ENCODE measurements at places on chromosomes 7 and 10.

DNA sequence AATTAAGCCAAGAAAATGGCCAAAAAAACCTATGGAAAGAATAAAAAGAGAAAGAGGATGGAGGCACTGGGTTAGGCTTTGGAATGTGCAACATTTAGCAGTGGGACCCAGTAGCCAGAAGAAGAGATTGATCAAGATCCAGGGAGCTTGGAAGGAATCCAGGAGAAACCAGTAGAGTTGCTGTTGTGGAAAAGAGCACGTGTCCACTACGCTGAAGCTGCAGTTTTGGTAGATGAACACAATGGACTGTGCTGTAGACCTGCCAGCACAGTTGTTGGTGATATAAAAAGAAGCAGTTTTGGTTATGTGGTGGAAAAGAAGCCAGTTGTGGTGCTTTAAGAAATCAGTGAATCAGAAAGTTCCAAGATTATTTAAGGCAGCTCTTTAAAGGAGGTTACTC lies 802.2 kb upstream of the POM121L12 start:
- DNase-seq, result no peak

GRCh38 chr7:82678716-82679115 lies 235.1 kb upstream of the CACNA2D1 start:
- DNase-seq, result no peak

DNA sequence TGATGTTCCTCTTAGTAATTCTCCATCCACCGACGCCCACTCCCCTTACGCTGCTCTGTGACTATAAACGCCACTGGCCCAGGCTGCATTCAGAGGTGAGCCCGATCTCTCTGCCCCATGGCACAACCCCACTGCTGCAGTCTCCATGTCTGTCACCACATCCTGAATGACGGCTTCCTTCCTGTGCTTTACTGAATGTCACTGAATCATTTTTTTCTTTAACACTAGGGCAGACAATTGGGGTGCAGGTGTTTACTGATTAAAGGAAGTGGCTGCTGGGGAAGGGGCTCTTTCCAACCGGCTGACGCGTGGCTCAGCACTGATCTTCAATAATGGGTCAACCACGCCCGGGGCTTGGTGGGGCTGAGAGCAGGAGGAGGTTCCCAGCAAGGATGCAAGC lies 208.3 kb downstream of the USP6NL start:
- DNase-seq, result no peak

DNA sequence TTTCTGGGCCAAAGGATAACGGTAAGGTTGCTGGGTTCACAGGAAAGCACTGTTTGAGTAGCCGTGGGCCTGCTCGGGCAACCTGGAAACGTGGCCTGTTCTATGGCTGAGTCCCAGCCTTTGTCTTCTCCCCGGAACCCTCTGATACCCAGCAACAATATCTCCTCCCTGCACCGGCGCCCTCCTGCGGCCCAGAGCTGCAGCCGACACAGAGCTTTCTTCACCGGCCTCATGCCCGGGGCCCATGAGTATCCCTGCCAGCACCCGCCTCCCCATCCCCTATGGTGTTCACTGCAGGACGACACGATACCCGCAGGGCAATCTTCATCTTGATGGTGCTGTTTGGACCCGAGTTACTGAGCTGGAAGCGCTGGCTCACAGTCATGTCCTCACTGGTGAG lies 38.6 kb upstream of the NCAPG2 start:
- DNase-seq, result no peak

- no peak for DNase-seq
Observed at GRCh38 chr10:89904755-89905154, 203.4 kb downstream of the KIF20B start.

DNA sequence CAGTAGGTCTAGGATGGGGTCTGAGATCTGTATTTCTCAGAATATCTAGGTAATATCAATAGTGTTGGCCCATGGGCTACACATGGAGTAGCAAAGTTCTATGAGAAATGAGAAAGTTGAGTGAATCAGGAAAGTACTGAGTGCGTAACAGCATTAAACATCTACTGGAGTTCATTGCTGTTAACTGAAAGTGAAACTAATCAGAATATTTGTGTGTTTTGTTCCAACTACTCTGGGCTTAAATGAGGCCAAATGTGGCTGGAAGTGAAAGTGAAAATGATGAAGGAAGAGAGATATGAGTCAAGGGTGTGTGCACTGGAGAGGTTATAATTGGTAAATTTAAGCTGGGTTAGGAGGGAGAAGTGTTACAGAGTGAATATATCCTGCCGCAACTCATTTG lies 46.5 kb downstream of the TMEM106B start:
- no peak for DNase-seq

GRCh38 chr10:60732198-60732806 lies 46.0 kb upstream of the CDK1 start:
- no peak for DNase-seq

- no peak for DNase-seq
Observed at GRCh38 chr10:43649185-43649523, 473 bp upstream of the ZNF32 start.

GRCh38 chr10:112952282-112953173 lies 2.5 kb downstream of the TCF7L2 start:
- DNase-seq, result no peak

GRCh38 chr7:24313777-24314176 lies 29.8 kb downstream of the NPY start:
- DNase-seq, result no peak

DNA sequence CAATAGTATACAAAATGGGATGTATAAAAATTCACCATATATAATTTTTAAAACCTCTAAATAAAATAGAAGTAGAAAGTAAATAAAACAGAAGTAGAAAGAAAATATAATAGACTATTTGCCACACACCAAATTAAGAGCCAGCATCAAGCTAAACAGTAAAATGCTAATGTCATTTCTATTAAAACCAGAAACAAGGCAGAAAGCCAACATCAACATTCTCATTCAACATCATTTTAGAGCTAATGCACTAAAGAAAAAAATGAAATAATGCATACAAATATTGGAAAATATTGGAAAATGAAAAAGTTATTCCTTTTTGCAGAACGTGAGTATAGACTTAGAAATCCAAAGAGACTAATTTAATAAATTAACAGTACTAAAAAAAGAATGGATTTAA lies 23.4 kb upstream of the RELN start:
- DNase-seq, result no peak

GRCh38 chr10:124415210-124415609 lies 3.5 kb downstream of the OAT start:
- no peak for DNase-seq

DNA sequence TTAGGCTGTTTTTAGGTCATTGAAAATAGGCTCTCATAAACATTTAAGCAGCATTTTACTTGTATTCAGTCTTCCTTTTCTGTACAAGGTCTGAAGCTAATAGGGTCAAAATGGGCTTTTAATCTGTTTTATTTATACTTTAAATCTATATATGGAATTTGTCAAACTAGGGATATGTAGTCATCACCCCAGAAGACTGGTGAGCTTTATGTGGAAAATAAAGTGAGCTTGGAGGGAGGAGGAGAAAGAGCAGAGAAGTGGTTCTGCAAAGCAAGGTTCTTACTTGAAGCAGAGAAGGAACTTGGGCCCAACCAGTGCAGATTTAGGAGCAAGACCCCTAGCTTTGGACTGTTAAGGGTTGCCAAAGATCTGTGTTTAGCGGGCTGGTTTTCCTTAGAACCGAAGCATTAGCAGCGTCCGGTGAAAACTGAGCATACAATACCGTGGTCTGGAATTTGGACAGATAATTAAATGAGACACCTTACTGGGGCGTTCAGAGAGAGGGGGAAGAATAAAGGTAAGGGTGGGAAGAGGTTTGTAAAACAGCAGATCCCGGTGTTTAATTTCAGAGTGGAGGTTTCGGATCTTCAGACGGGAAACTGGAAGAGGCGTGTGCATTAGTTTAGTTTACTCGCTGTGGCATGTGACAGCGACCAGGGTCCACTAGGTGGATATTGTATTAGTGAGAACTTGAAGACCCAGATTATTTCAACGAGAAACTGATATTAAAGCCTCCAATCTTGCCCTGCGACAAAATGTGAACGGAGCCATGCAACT lies 2.4 kb downstream of the BAMBI start:
- DNase-seq, result no peak

- no peak for DNase-seq
Observed at GRCh38 chr10:71217266-71218045, 5.1 kb downstream of the UNC5B start.

DNA sequence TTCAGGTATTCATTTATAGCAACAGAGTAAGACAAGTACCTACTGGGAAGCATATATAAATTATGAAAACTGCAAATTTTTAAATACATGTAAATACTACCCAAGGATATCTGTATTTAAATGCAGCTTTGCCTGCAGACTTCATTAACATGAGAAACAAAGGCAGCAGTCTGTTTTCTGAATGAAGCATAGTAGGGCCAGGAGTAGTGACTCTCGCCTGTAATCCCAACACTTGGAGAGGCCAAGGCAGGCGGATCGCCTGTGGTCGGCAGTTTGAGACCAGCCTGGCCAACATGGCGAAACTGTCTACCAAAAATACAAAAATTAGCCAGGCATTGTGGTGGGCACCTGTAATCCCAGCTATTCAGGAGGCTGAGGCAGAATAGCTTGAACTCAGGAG lies 42.5 kb upstream of the PHF14 start:
- DNase-seq, result no peak

- peak; percentile 17 for DNase-seq
Observed at GRCh38 chr7:47818796-47819606, 129.3 kb downstream of the PKD1L1 start.

DNA sequence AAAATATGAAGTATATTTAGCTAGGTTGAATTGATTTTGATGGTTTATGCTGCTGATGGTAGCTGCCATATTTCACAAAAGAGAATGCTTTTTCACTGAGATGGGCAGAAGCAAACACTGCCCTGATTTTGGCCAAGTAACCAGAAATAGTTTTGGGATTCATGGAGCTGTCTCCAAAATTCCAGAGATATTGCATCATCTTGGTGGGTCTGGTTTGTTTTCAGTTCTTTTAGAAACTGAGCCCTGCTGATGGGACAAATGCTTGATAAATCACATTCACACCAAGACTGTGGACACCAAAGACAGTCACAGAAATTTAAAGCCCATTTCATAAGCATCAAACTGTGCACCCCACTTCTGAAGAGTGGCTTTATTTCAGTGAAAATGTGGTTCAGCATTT lies 140.5 kb downstream of the BICC1 start:
- no peak for DNase-seq

GRCh38 chr7:28811008-28811407 lies 147.1 kb downstream of the TRIL start:
- no peak for DNase-seq

GRCh38 chr7:3495530-3495929 lies 194.5 kb downstream of the SDK1 start:
- DNase-seq, result no peak

GRCh38 chr7:135597181-135597925 lies 39.6 kb downstream of the NUP205 start:
- DNase-seq, result no peak

DNA sequence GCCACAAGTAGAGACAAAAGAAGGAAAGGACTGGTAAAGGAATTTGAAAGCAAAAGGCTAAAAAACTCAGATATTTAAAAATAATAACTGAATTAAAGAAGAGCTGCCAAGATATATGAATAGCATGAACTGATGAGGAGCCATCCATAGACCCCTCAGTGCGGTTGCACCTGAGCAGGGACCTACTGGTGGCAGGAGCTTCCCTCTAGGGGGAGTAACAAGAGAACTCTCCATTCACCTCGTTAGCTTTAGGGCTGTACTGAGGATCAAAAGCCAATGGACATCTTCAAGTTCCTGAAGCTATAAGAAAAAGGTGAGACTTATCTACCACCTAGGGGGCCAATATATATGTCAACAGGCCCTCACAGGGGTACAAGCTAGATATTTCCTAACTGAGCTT lies 27.8 kb upstream of the DOCK1 start:
- DNase-seq, result no peak

DNA sequence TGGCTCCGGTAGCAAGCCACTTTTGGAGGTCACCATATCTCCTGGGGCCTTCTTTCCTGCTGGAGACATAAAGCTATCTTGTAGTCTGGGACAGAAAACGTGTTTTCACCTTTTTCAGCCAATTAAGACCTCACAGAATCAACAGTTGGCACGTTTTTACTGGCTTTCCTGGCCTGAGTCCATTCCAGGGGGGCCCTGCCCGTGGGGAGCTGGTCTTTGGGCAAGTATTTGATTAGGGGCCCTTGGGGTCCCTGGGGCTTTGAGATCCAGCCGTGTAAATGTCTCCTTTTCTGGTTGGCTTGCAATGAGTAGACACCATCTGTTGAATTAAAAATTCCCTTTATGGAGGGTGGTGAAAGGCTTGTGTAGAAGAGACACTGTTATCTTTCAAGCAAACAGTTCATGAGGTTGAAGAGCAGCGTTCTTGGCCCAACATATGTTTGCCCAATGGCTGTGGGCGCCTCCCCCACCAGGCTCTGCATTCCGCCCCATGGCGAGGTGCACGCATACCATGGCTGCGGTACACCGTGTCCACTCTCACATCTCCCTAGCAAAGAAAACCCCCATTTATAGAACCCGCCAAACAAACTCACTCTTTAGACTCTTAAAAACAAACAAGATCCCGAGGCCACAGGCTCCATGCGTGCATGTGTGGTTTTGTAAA lies 593.2 kb downstream of the LRMDA start:
- no peak for DNase-seq

DNA sequence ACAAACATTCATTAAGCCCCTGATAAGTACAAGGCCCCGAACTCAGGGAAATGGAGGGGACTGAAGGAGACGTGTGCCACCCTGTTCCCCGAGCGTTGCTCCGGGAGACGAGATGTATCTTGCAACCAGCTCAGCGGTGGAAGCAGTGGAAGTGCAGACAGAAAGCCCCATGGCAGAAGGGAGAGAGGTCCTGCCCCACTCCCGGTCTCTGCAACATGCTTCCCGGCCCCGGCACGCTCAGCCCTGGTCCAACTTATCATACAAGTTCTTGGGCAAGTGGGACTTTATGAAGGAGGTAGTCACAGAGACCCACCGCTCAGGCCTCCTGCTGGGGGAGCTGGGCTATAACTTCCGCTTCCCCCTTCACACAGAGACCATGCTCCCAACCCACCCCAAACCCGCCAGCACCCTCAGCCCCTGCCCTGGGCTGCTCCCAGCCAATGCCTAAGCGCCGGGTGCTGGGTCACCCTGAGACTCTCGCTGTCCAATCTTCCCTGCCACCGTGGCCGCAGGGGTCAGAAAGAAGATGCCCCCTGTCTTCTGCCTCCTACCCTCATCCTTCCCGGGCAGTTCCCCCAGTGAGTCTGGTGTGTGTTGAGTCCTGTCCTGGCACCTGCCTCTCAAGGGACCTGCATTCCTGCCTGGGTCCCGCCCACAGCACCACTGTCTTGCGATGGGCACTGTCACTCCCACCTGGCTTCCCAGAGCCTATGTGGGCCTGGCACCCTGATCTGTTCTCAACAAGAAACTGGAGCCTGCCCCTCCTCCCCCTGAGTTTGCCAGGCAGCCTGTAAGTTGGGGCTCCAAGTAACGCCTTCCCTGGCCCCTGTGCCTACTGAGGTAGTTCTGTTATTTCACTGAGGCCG lies 157.7 kb downstream of the PRKAG2 start:
- DNase-seq, result no peak

All from caudate nucleus (tissue), 63 donors.